ENCODE measurements at places on chromosomes 3 and 15. TPM values are rescaled to one million over a fixed set of nuclear protein-coding genes. Genes with fewer than 3 reads are reported as not detected.

DNA sequence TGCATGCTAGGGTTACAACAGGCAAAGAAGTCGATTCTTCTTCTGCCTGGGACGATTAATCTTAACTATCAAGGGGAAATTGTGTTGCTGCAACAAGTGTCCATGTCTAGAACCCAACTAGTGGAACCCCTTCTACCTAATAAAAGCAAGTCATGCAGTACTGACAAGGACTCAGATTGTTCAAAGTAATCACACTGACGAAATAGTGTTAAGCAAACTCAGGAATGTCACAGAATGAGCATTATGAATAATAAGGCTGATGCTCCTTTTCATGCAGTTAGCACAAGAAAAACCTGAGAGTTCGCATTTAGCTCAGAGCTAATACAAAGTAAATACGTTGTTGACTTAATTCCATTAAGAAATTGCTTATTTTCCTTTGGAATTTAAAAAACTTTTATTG, 47.5 kb upstream of the TRIM42 start:
- DNase-seq, result no peak

- no peak for DNase-seq
Observed at GRCh38 chr3:129448186-129448895, 8.3 kb downstream of the IFT122 start.

- DNase-seq, result no peak
Observed at GRCh38 chr3:69433969-69434325, 48.1 kb upstream of the FRMD4B start.

GRCh38 chr3:71854706-71855105, 69.8 kb upstream of the PROK2 start:
- no peak for DNase-seq

DNA sequence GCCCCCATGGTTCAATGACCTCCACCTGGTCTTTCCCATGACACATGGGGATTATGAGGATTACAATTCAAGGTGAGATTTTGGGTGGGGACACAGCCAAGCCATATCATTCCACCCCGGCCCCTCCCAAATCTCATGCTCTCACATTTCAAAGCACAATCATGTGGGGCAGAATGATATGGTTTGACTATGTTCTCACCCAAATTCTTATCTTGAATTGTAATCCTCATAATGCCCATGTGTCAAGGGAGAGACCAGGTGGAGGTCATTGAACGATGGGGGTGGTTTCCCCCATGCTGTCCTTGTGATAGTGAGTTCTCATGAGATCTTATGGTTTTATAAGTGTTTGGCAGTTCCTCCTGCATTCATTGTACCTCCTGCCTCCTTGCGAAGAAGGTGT, 2.4 kb upstream of the CLEC3B start:
- no peak for DNase-seq

PATL2 gene
- 2.2 TPM for total RNA-seq

TM6SF1 gene
- 2.9 TPM for total RNA-seq

FGD5 gene
- total RNA-seq, result 2.0 TPM

AADAC gene
- total RNA-seq, result 0.19 TPM

Measured in thymus (tissue), 14 donors.